CD14-positive monocyte (primary cell): ENCODE measurements at places on chromosomes 6 and 20. TPM values are rescaled to one million over a fixed set of nuclear protein-coding genes. Genes with fewer than 3 reads are reported as not detected.

- H3K4me3 ChIP-seq: no peak overlapping the region
- peak; percentile 28 for DNase-seq
- no peaks in the 10 kb centered on the region for H3K36me3 ChIP-seq
- H3K27me3 ChIP-seq: no peaks in the 10 kb centered on the region
Observed at GRCh38 chr20:46767127-46767761, 57.8 kb downstream of the SLC2A10 start.

- peaks cover 53% of the 10 kb centered on the region for H3K4me1 ChIP-seq
- no peaks in the 10 kb centered on the region for H3K27me3 ChIP-seq
- DNase-seq: no peak
- peak overlapping the region; percentile 81 for H3K27ac ChIP-seq
- peak overlapping the region; percentile 61 for H3K4me3 ChIP-seq
- H3K36me3 ChIP-seq: no peaks in the 10 kb centered on the region
Observed at GRCh38 chr6:4018924-4019236, 60.1 kb downstream of the FAM217A start.

PTCRA gene
- 0.83 TPM for polyA plus RNA-seq

DNA sequence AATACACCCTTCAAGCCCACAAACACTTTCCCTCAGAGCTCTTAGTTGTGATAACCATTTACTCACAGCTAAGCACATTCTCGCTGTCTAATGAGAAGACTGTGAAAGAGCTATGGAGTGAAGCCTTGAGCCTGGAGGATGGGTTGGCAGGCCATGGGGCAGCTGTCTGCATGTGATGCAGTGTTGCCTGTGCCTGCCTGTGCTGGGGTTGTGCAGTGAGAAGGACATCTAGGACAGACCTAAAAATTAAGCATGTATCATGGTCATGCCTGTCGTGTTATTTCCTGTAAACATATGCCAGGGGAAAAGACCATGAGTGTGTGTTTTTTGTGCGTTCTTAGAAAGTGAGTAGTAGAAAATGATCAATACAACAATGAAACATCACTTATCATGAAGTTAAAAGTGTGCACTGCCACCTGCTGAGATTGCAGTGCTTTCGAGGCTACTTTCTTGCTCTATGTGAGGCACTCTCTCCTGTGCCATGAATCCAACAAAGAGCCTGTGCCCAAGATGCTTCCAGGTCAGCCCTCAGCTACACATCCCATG, 8.1 kb upstream of the ZC3H12D start:
- no peaks in the 10 kb centered on the region for H3K4me1 ChIP-seq
- no peak overlapping the region for H3K27ac ChIP-seq
- H3K36me3 ChIP-seq: no peaks in the 10 kb centered on the region
- DNase-seq: no peak
- H3K27me3 ChIP-seq: no peaks in the 10 kb centered on the region

- H3K27me3 ChIP-seq: no peaks in the 10 kb centered on the region
- peak; percentile 80 for DNase-seq
- H3K27ac ChIP-seq: peak overlapping the region; percentile 95
Observed at GRCh38 chr6:2795956-2796355, 30.8 kb downstream of the WRNIP1 start.

GRCh38 chr6:152922706-152923105, 60.1 kb downstream of the FBXO5 start:
- H3K36me3 ChIP-seq: no peaks in the 10 kb centered on the region
- no peaks in the 10 kb centered on the region for H3K4me1 ChIP-seq
- H3K27ac ChIP-seq: no peak overlapping the region
- H3K27me3 ChIP-seq: no peaks in the 10 kb centered on the region
- no peak for DNase-seq
- no peak overlapping the region for H3K4me3 ChIP-seq

EYS gene
- polyA plus RNA-seq: 0.03 TPM

PRICKLE4 gene
- polyA plus RNA-seq: 0.88 and 0.98 TPM in 2 replicates
